Neural progenitor cell (in vitro differentiated cells): ENCODE measurements at places on chromosomes 11 and 22. TPM values are rescaled to one million over a fixed set of nuclear protein-coding genes. Genes with fewer than 3 reads are reported as not detected.

The CCDC81 gene
- 0.77 and 1.0 TPM in 2 replicates for total RNA-seq

The IFTAP gene
- total RNA-seq = 63.5 and 112 TPM in 2 replicates

The NTM gene
- 4.3 and 6.0 TPM in 2 replicates for total RNA-seq

GRCh38 chr22:44999231-44999630, 10.6 kb downstream of the PHF21B start:
- peaks cover 7% of the 10 kb centered on the region for H3K4me1 ChIP-seq
- H3K27ac ChIP-seq = peak overlapping the region; percentile 29
- H3K27me3 ChIP-seq = no peaks in the 10 kb centered on the region
- no peak overlapping the region for H3K4me3 ChIP-seq
- H3K36me3 ChIP-seq = no peaks in the 10 kb centered on the region

GRCh38 chr11:79028225-79028624, 412.6 kb downstream of the TENM4 start:
- no peak overlapping the region for H3K27ac ChIP-seq
- H3K27me3 ChIP-seq = peaks cover 22% of the 10 kb centered on the region
- no peaks in the 10 kb centered on the region for H3K36me3 ChIP-seq
- H3K4me1 ChIP-seq = peaks cover 17% of the 10 kb centered on the region
- no peak overlapping the region for H3K4me3 ChIP-seq

DNA sequence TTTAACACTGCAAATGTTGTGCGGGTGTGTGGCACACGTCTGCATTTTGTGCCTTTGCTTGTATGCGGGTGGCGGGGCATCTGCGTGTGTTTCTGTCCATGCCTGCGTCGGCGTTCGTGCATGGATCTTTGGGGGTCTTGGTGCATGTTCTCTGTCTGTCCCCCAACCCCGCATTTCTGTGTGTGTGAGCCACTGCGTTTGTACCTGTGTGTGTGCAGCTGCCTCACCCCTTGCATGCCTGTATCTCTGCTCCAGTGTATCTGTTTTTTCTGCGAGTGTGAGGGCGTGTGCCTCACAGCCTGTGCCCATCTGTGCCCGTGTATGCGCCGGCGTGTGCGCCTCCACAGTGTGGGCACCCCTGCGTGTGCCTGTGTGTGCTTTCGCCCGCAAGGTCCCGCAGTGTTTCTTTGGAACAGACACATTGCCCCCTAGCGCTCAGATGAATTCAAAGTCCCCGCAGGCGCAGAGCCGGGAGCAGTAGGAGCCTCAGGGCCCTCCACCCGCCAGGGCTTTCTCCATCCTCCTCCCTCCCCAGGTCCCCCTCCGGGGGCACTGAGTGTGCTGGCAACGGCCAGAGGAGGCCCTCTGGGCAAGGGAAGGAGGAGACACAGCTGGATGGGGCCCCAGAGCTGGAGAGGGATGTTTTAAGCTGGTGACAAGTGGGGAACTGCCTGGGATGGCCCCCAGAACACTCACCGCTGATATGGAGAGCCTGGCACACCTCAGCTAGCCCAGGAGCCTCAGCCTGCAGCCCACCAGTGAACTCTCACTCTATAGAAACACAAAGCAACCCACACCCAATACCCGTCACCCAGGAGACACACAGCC, 3.1 kb upstream of the MN1 start:
- no peak overlapping the region for H3K4me3 ChIP-seq
- H3K4me1 ChIP-seq = peaks cover 33% of the 10 kb centered on the region
- H3K36me3 ChIP-seq = no peaks in the 10 kb centered on the region
- peaks cover 21% of the 10 kb centered on the region for H3K27me3 ChIP-seq
- no peak overlapping the region for H3K27ac ChIP-seq

- no peaks in the 10 kb centered on the region for H3K36me3 ChIP-seq
- no peaks in the 10 kb centered on the region for H3K27me3 ChIP-seq
- H3K27ac ChIP-seq = no peak overlapping the region
Observed at GRCh38 chr11:62256281-62256680, 13.7 kb upstream of the SCGB2A2 start.

The ART1 gene
- total RNA-seq = not detected in 2 replicates
